ENCODE measurements at places on chromosomes 13 and 19.

DNA sequence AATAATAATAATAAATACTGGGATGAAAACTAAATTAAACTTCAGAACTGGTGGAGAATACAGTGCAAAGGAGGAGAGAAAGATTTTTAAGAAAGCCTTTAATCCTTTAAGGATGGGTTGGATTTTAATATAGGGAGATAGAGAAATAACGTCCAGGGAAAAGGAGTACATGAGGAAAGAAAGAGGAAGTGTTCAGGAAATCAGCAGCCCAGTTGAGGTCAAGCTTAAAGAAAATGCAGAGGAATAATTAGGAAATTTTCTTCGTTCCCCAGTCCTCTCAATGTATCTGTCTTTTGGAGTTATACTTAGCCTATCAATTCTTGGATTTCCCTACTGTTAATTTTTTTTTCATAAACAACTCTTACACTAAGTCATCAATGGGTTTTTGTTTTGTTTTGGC is 47.7 kb downstream of the INTS6 start:
- no peak for DNase-seq

GRCh38 chr13:48040896-48041295 is 3.4 kb downstream of the NUDT15 start:
- no peak for DNase-seq

DNA sequence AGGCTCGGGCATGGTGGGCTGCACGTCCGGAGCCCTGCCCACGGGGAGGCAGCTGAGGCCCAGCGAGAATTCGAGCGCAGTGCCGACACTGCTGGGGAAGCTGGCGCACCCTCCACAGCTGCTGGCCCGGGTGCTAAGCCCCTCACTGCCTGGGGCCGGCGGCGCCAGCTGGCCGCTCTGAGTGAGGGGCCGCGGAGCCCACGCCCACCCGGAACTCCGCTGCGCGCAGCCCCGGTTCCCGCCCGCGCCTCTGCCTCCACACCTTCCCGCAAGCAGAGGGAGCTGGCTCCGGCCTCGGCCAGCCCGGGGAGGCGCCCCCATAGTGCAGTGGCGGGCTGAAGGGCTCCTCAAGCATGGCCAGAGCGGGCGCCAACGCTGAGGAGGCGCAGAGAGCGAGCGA is 2080.4 kb downstream of the PCDH9 start:
- DNase-seq: no peak

DNA sequence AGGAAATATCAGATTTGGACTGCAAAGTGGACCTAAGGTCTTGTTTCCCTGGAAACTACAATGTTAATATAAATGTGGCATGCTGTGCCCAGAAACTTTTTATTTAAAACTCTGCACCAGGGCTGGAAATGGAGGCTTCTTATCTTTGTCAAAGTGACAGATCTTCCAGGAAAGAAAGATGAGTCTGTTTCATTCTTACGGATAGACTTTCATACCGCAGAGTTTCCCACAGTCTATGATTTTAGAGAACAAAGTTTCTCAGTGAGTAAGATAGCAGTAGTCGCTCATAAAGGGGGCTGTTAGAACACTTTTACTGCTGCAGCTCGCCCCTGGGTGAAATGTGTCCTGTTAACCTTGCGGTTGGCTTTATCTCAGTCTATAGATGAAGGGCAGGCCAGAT is 6.7 kb downstream of the CLEC11A start:
- DNase-seq: no peak

DNA sequence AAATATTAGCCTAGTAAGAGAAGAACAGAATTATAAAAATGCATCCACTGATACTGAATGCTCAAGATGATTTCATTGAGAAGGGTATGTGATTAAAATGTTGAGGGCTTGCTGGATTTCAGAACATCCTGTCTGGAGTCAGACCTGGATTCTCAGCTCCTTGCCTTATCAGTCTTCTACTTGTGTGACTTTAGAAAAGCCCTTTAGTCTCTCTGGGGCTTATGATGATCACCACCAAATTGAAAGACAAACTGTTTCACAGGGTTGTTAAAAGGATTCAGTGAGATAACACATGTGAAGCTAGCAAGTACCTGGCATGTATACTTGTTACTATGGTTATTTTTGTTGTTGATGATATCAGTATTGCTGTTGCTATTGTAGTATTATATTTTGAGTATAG is 118.4 kb downstream of the GPC6 start:
- no peak for DNase-seq

DNA sequence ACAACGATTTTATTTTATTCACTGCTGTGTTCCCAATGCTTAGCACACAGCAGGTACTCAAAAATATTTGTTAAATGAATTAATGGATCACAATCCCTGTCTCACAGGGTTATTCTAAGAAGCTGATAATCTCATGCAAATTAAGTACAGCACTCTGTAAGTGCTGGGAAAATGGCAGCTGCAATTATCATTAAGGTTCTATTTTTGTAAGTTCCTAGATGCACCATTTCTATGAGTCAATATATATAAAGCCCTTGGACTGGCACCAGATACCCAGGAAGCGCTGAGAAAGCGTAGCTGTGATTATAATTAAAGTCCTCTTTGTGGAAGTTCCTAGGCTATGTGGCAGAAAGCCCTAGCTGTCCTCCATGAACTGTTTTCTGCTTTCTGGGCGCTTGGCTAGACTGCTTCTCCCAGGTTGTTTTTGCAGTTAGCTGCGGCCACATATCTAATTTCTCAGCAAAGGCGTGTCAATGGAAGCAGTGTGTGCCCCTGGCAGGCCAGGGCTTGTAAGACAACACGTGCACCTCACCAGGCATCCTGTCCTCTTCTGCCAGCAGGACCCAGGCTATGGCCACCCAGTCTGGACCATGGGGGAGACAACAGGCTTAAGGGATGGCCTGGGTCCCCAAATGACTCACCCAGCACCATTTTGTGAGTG is 5.2 kb upstream of the SRRM5 start:
- DNase-seq: no peak

DNA sequence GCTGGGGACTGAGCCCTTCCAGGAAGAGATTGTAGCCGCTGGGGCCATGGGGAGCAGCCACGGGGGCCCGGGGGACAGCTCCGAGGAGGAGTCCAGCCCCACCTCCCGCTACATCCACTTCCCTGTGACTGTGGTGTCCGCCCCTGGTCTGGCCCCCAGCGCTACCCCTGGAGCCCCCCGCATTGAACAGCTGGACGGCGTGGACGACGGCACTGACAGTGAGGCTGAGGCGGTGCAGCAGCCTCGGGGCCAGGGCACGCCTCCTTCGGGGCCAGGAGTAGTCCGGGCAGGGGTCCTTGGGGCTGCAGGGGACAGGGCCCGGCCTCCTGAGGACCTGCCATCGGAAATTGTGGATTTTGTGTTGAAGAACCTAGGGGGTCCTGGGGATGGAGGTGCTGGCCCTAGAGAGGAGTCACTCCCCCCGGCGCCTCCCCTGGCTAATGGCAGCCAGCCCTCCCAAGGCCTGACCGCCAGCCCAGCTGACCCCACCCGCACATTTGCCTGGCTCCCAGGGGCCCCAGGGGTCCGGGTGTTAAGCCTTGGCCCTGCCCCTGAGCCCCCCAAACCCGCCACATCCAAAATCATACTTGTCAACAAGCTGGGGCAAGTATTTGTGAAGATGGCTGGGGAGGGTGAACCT is 9.6 kb downstream of the IGFLR1 start:
- no peak for DNase-seq

- DNase-seq: peak; percentile 45
Observed at GRCh38 chr13:93851236-93851635, 624.6 kb downstream of the GPC6 start.

DNA sequence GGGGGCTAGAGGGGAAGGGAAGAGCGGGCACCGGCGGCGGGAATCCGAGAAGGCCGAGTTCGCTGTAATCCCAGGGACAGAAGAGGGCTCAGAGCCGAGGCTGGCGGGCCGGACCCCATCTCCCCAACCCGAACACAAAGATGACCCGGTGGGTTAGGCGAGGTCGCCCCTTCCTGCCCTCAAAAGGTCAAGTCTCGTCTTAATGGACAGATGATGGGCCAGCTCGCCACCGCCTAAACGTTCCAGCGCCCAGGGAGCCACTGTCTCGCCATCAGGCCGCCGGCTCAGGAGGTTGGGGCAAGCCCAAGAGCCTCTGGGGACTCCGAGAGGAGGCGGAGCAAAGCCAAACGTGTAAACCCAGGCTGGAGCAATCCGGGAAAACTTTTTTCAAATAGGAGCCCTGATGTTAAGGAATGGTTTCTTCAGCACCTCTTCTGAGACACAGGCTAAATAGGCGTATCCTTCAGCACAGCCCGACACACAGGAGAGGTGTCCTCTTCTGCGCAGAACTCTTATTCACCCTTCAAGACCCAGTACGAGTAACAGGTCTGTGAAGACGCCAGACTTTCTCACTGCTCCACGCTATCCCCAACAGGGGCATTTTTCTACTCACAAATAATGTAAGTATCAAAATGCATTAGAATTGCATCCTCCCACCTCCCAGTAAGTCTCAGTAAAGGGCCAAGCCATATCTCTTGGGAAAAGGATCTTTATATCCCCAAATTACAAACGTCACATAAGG is 6.3 kb upstream of the POU4F1 start:
- no peak for DNase-seq

DNA sequence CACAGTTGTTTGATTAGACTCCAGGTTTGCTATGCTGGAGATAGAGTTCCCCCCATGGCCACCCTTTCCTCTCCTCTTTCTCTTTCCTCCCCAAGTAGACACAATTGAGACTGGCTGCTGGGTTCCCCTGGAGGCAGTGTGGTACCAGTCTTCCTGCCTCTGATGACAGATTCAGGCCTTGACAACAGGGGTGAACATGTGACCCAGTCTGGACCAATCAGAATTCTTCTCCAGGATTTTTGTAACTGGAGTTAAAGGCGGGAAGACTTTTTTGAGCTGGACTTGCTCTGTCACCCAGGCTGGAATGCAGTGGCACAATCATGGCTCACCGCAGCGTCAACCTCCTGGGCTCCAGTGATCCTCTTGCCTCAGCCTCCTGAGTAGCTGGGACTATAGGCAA is 48.7 kb downstream of the CCNE1 start:
- no peak for DNase-seq

GRCh38 chr13:29716493-29716892 is 121.0 kb upstream of the SLC7A1 start:
- DNase-seq: no peak

DNA sequence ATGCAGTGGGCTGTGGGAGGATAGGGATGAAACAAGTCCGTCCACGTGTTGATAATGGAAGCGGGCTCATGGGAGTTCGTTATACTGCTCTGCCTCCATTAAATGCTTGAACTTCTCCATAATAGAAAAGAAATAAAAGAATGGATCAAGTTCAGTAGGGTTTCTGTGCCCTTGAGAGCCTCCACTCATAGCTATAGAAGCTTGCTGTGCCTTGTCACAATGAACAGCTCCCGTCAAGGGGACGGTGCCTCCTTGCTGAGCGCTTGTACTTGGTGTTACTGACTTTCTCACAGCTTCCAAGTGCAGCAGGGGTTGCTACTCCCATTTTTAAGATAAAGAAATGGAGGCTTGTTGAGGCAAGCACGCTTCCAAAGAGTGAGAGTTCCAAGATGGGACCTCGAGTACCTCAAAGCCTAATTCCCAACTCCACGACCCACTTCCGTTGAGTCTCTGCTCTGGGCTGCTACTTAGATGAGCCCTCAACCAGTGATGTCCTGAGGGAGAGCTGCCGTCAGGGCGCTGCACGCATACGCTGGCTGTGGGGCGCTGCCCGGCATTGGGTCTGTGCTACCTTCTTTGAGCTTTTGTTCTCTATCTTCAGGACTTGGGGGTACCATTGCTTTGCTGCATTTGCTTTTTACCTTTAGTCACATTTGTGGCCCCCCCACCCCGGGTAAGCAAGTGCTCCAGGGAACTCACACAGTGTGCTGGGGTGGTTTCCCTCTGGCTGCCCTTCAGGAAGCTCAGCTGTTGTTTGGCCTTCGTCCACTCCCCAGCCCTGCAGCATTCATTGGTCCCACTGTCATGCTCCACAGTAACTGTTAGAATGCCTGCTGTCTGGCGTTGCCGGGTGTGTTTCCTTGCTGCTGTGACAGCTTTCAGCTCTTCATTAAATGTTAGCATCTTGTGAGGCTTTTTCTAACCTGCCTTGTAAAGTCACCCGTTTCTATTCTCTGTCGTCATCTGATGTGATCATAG is 9.5 kb downstream of the SNRNP70 start:
- no peak for DNase-seq

- DNase-seq: no peak
Observed at GRCh38 chr13:110945928-110946570, 31.2 kb upstream of the ANKRD10 start.

GRCh38 chr13:109787135-109787954 is 962 bp upstream of the IRS2 start:
- DNase-seq: no peak

GRCh38 chr19:10505583-10506229 is 2.5 kb upstream of the KEAP1 start:
- DNase-seq: peak; percentile 8

- DNase-seq: no peak
Observed at GRCh38 chr19:13104360-13104847, 1.7 kb upstream of the LYL1 start.

DNA sequence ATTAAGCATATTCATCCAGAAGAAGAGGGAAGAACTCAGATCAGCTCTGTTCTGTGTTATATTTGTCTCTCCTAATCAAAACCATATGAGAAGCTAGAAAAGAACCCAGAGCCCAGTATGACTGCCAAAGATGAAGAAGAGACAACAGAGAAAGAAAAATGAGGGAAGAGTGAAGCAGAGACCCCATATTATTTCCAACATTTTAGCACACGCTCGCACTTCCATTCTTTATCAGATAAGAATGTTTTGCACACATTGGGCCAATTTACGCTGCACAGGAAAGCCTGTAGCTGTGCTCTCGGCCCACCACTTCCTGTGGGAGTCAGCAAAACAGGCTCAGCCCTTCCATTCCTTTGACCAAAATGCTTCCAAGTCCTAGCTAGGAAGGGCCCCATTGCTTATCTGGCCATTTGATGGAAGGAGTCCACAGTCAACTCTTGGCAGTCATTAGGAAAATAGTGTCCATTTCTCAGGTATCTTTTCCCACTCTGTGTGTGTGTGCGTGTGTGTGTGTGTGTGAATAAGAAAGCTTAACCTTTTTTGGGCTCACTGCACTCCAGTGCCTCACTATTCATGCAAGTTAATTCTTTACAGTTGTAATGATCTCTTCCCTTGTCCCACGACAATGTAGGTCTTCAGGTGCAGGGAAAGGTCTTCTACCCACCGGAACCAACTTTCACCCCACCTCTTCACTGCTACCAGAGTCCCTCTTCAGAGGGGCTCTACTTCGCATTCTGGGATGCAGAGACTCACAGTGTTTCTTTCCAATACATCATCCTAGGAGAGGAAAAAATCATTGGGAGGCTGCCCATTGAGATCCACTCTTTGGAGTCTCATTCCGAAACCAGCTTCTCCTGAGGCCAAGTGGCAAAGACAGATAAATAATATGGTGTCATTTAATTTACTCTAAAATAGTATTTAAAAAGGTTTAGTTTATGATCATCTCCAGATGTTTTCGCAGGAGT is 237.5 kb downstream of the COG6 start:
- DNase-seq: no peak

DNA sequence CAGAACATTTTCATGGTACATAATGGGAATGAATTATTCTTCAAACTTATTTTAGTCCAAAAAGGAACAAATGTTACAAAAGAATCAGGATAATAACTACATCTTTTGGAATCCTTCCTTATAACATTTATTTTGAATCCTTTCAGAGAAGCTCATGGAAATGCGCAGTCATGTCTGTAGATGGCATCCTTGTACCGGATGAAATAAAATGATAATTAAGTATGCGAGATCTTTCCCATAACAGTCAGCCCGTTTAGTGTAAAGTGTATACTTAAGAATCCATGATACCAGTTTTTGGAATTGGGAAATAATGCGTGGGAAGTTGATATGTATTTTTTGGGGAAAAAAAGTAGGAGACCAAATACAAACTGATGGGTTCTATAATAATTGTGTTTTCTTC is 418.8 kb downstream of the GPC5 start:
- DNase-seq: no peak

GRCh38 chr19:42081584-42082203 is 5.7 kb downstream of the ZNF574 start:
- no peak for DNase-seq
